T-helper 2 cell (primary cell): ENCODE measurements at places on chromosomes 5 and 9.

DNA sequence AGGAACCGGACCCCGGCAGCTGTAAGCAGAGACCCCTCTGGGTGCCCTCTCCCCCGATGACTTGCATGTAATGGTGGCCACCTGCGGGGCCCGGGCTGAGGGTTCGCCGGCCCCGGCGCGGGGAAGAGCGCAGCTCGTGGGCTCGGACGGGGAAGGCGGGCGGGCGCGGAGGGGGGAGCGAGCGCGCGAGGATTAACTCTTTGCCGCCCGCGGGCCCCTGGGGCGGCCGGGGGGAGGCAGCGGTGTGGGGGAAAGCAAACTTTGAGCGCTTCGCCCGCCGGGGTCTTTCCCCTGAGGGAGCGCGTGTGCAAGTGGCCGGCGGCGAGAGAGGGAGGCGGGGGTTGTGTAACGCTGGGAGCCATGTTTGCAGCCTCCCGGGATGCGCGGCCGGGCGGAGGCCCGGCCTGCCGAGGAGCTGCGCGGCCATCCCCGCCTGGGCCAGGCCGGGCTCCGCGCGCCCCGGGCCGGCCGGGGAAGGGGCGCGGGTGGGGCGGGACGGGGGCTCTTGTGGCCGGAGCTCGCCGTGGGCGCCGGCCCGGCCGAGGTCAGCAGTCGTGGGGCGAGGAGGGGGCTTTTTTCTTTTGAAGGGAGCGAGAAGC is 547 bp downstream of the ANP32B start:
- DNase-seq = peak; percentile 36

DNA sequence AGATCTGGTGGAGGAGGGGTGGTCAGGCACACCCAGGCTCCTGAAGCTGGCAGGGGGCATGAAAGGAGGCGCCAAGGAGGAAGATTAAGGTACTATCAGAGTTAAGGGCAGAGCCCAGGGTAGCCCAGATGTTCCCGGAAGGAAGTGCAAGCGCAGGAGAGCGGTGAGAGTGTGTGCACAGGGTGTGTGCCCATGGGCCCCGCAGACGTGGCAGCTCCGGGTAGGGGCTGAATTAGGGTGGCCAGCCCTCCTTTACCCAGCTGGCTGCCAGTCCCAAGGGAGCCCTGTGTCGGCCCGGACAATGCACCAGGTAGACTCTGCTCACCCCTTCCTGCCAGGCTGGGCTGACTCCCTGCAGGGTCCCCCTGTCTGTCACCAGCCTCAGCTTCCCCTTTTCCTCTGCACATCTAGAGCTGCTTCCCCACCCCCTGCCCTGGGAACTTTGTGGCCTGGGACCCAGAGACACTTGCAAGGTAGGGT is at the start of gene SMIM33:
Gene SMIM33, plus strand, starts transcription at position 184 of the 480 bp plus-strand sequence. Its CDS starts 118 bp downstream, at position 302.
- DNase-seq = no peak

DNA sequence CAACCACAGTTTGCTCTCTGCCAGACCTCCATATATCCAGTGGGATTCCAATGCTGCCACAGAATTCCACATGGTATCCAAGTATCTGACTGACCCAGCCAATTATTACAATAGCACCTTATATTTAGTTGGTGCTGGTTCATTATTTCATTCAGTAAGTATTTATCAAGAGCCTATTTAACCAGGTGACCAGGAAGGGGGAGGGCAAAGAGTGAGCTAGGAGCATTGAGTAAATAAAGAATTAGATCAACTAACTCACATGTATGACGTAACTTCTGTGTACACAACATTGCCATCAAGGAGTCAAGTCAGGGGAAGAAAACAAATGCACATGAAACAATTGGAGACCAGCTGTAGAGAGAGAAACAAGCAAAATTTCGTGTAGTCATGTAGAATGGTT is 207.1 kb upstream of the PAPPA start:
- DNase-seq = no peak

GRCh38 chr5:76351176-76351575 is 51.9 kb upstream of the IQGAP2 start:
- DNase-seq = no peak

DNA sequence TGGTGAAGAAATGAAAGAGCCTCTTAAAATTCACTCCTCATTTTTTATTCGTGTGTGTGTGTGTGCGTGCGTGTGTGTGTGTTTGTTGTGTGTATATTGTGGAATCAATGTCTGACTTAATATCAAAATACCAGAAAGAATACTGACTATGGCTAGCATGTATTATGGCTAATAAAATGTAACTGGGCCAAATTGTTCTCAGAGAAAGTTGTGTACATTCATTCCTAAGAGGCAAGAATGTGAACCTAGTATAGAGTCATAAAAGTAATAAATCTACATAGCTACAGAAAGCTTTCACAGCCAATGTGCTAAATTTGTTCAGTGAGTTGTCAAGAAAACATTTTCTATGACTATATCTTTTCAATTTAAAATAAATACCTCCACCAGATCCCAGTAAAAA is 211.5 kb downstream of the EBF1 start:
- no peak for DNase-seq

GRCh38 chr5:138369706-138370105 is 17.2 kb downstream of the KDM3B start:
- no peak for DNase-seq

DNA sequence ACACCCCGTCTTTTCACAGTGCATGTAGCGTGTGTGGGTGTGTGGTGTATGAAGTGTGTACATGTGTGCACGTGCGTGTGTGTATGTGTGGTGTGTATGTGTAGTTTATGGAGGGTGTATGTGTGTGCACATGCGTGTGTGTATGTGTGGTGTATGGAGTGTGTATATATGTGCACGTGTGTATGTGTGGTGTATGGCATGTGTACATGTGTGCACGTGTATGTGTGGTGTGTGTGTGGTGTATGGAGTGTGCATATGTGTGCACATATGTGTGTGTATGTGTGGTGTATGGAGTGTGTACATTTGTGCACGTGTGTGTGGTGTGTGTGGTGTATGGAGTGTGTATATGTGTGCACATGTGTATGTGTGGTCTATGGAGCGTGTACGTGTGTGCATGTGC is 13.2 kb downstream of the MYMK start:
- DNase-seq = no peak

- no peak for DNase-seq
These were observed 188.1 kb downstream of the TRPM3 start for GRCh38 chr9:70933321-70933720.

- DNase-seq = no peak
These were observed 3.7 kb downstream of the GPSM1 start for GRCh38 chr9:136331030-136331429.

- no peak for DNase-seq
These were observed 688.2 kb upstream of the CDH6 start for GRCh38 chr5:30505014-30505886.

DNA sequence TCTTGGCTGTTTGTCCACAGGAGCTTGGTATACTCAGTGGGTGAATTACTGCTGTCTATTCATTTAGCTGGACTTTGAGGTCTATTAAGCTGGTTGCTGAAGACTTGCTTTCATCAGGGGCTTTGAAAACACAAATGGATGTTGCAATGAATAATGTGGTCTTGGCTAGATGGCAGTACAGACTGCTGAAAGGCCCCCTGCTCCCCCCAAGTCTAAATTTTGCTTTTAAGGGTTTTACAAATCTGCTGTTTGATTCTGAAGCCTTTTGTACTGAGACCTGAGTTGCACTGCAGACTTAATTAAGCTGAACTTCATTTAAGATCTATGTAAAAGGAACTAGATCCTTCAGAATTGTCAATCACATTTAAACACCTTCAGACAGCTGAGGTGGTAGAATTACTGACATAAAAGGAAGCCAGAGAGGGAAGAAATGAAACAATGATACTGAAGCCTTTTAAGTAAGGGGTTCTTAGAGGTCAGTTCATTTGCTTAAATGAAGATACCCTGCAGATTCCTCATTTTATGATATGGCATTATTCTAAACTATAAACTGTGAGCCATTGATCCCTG is 37.3 kb downstream of the KCTD16 start:
- no peak for DNase-seq

DNA sequence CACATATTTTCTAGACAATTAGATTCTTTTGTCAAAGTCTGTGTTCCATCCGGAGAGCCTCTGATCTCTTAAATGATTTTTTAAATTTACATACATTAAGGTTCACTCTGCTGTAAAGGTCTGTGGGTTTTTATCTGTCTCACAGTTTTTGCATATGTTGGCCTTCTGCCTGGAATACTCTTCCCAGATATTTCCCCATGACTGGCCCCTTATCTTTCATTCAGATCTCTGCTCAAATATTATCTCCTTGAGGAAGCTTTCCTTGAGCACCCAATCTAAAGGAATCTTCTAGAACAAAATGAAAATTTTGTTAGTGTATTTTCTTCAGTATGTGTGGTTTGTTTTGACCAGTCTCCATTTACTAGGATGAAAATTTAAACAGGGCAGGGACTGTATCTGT is 26.3 kb downstream of the FAF2 start:
- DNase-seq = no peak

DNA sequence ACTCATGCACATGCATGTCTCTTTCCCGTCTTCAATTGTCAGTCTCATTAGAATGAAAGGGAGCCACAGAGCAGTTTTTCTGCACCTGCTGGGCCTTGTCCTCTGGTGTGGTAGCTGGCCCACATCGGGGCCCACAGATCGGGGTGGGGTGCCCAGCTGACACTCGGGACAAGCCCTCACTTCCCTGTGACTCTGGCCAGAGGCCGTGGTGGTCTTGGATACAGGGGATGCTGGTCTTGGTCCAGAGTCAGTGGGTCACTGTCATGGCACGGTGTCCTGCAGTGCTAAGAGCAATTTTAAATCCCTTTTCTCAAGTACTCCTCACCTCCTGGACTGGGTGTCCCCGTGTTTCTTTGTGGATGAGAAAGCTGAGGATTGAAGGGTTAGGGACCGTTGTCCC is 193.2 kb downstream of the CACNA1B start:
- no peak for DNase-seq

GRCh38 chr5:124692950-124693349 is 53.5 kb downstream of the ZNF608 start:
- no peak for DNase-seq

DNA sequence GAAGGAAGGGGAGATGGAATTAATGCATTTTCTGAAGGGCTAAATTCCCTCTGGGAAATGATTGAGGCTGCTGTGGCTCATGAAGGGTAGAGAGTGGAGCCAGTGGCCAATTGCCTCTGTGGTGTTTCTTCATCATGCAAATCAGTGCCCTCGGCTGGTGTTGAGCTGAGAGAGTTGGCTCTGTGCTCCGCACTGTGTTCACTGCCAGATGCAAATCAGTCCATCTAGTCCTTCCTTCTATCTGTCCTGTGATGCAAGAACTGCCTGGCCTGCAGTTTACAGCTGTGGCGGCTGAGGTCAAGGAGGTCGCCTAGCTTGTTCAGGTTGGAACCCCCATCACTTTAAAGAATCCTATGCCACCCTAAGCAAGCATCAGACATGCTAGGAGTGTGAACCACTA is 6.0 kb downstream of the TMEM171 start:
- DNase-seq = no peak

- no peak for DNase-seq
These were observed 81.2 kb upstream of the CCDC112 start for GRCh38 chr5:115377468-115378217.

DNA sequence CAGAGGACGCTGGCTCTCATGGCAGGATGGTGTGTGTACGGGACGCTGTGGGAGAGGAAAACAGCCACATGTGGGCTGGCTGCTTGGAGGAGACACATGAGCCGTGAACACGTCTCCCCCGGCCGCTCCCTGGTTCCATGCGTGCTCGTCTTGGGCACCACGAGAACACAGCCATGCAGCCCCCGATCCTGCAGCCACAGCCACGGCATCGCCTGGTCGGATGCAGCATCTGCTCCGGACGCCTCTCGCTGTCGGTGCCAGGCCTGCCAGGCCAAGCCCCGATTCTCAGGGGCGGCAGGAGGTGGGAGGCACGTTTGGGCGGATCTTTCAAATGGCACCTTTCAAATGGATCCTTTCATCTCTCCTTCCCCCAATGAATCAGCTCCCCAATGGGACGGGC is 3.2 kb downstream of the LCN10 start:
- no peak for DNase-seq

GRCh38 chr5:158499892-158500418 is 599.8 kb downstream of the EBF1 start:
- DNase-seq = no peak

DNA sequence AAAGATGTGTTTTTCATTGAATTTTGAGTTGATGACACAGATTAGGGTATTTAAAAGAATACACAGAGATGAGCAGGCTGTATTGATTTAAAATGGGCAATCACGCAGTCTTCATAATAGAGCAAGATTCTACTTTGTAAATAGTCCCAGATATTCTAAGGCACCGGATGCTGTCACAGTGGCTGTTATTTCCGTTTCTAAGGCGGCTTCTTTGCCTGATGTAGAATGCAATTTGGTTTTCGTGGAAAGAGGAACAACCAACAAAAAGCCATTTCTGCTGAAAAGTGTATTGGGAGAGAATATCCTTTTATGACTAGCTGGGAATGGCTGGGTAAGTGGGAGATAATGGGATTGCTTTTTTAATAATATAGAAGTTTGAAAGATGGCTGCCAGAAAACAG is 17.5 kb downstream of the PRKACG start:
- DNase-seq = no peak

- no peak for DNase-seq
These were observed 105.8 kb downstream of the LIFR start for GRCh38 chr5:38450627-38451026.

DNA sequence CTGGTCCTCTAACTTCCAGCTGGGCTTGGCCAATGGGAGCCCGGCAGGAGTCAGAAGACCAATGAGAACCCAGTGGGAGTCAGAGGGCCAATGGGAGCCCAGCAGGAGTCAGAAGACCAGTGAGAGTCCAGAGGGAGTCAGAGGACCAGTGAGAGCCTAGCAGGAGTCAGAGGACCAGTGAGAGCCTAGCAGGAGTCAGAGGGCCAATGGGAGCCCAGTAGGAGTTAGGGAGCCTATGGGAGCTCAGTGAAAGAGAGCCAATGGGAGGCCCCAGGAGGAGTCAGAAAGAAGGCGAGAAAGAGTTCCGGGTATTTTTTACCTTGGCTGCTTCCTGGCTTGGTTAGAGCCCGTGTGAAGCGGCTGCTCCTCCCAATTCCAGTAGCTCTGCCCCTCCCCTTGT is 191.0 kb downstream of the GABBR2 start:
- no peak for DNase-seq

- no peak for DNase-seq
These were observed 7.2 kb downstream of the TBCA start for GRCh38 chr5:77768978-77769377.

DNA sequence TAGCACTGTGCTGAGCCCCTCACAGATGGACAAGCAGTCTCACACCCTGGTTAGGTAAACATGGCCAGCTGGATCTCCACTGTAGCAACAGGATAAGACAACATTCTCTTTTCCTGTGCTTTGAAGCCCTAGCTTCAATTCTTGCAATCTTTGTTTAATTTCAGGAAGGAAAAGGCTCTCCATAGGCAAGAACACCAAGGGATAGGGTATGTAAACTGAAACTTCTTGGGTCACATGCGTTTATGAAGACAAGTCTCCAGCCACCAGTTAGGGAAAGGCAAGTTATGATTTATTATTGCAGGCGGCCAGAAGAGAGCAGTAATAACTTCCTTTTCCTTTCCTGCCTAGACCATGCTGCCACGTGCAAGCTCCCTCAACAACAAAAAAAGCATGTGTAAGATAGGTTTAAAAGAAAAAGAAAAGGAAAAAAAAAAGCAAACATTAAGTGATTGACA is 50.1 kb upstream of the POU5F2 start:
- no peak for DNase-seq

- DNase-seq = no peak
These were observed 140.3 kb upstream of the CHD1 start for GRCh38 chr5:99068944-99069650.
